A673 (cell line): ENCODE measurements at places on chromosomes 2 and 18. TPM values are rescaled to one million over a fixed set of nuclear protein-coding genes. Genes with fewer than 3 reads are reported as not detected.
A peak's percentile ranks its signal among the peaks of the same experiment; 100 is the strongest.

GRCh38 chr2:139031722-139032121 is 251.5 kb upstream of the NXPH2 start:
- DNase-seq = peak; percentile 64

DNA sequence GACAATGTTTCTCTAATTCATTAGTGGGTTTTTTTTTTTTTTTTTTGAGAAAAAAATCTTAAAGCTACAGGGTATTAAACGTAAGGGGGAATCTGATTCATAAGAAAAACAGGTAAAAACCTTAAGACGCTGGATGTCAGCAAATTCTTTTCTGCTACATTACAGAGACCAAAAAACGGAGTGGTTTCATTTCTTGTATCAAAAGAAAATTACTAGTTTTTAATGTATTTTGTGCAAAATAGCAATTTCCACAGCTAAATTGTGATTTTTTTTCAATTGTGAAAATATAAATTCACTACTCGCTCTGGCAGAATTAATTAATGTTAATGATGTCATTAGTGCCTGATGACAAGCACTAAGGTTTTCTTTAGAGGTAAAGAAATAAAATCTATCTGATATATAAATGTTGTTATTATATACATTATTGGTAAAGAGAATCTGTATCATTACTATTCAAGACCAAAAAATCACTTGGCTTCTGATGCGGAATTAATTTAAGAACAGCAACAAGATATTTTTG is 9.9 kb downstream of the OTX1 start:
- no peak for DNase-seq

CGREF1 gene
- 8.4 and 9.4 TPM in 2 replicates for total RNA-seq

- DNase-seq = no peak
Measured at GRCh38 chr2:41962922-41963622, 84.7 kb upstream of the PKDCC start.

DNA sequence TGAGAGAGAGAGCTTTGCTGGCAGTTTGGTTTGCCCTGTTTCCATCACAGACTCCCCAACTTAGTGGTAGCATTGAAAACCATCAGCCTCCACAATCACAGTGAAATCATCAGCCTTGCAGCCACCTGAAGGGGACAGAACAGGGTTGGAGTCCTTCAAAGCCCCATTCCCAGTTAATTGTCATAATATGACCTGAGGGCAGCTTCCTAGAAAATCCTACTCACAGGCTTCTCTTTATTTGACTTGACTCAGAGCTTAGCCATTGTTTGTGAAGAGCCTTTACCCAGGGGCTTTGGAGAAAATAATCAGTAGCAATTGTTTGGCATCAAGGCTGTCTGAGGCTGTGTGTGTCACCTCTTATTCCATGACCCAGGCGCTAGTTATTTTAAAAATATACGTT is 308.7 kb downstream of the CBLN2 start:
- no peak for DNase-seq

DNA sequence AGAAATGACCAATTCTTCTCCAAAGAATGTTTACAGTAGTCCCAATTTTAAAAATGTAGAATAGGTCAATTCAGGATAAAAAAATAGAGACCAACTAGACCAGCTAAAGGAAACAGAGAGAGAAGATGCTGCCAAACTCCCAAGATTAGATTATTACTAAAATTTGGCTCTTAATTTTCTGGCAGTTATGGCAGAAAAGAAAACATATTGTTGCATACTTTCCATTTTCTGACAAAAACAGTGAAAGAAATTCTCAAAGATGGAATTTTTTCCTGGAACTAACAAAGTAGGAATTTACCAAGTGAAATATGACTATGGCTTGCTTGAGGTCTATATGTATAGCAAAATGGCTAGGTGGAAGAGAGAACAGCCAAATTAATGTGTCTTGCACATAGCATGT is 138.3 kb upstream of the STK17B start:
- DNase-seq = no peak

DNA sequence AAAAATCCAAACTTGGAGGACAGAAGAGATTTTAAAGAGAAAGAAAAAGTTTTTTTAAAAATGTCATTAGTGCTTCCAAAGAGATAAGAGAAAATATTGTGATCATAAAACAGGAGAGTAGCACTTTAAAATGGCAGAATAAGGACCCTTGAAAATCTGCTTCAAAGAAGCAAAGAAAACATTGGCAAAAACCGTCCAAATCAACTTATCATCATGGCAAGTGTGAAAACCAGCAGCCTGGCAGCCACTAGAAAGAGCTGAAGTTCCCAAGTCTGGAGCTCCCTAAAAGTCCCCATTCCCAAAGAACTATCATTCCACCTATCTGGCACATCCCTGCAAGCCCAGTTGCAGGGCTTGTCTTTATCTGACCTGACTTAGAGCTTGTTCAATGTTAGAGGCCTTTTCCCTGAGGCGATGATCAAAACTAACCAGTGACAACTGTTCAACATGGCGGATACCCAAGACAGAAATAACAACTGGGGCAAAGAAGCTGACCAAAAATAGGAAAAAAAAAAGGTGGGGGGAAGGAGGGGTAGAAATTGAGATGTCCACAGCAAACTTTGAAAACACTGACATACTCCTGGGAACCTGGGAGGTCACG is 24.6 kb upstream of the RNU4ATAC start:
- no peak for DNase-seq

GRCh38 chr2:24957976-24958375 is 13.8 kb downstream of the DNAJC27 start:
- DNase-seq = no peak

- DNase-seq = no peak
Measured at GRCh38 chr2:234468503-234468902, 28.4 kb downstream of the ARL4C start.

DNA sequence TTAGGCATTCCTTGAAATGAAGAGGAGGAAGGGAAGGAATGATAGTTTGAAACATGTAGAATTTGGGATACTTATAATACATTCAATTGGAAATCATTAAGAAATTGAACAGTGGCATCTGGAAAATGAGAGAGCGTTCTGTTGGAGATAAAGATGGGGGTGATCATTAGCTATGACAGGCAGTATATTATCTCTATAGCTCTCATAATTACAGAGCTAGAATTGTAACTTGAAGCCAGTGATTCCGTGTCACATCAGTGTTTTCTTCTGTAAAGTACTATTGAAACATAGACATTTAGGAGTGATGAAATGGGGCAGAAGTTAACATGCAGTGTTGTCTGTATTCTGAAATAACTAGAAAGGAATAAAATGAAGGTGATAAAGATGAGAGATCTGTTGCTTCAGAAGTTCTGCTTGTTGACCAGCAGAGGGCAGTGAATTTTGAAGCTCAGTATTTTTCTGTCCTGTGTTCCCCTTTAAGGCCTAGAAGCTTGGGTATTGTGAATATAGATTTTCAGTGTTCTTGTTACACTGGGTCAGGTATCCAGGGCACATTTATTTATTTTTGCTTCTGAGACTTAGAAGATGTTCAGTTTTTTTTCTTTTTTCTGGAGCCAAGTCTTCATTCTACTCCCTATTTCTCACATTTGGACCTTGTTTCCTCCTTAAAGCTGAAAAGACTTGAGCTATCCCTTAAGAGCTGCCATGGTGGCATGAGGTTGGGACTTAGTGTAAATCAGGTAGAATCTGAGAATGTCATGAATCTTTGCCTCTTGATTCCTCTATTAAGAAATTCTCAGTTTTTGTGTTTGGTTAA is 157.4 kb downstream of the TAF4B start:
- peak; percentile 58 for DNase-seq

DNA sequence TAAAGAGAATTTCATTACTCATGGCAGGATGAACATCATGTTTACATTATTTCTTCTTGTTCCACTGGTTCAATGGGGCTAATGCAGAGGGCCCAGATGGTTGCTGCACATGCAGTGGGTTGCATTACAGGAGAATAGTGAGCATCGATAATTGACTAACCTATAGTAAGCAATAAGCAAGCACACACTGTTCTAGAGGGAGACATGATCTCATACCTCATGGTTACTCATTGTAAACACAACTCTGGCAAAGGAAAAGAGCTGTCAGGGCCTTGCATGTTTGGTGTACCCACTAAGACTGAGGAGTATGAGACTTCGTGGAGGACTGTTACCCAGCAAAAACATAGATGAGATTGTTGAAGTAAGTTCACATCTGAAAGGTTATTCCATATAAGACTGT is 885.6 kb upstream of the VRK2 start:
- DNase-seq = no peak

DNA sequence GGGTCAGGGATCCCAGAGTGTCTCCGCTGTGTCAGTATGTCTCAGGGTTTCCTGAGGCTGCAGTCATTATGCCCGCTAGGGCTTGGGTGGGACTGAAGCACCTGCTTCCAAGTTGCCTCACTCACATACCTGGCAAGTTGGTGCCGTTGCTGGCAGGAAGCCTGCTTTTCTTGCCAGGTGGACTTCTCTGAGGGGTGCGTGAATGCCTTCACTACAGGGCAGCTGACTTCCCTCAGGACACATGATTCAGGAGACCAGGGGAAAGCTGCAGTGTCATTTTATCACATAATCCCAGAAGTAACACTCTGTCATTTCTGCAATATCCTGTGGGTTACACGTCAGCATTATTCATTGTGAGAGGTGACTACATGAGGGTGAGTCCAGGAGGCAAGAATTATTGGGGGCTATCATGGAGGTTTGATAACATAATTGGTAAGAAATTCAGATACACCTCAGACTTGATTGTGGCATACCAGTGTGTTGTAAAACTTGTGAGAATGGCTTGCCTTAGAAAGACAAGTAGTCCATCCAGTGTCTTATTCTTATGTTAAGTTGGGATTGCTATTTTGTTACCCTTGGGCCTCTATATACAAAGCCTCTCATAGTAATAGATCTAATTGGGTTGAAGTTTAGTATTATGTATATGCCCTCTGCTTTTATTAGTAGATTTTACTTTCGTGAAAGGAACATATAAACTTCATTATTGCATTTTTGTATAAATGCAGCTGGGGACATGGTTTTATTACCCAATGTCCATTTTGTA is 44.1 kb downstream of the NEDD4L start:
- DNase-seq = no peak

DNA sequence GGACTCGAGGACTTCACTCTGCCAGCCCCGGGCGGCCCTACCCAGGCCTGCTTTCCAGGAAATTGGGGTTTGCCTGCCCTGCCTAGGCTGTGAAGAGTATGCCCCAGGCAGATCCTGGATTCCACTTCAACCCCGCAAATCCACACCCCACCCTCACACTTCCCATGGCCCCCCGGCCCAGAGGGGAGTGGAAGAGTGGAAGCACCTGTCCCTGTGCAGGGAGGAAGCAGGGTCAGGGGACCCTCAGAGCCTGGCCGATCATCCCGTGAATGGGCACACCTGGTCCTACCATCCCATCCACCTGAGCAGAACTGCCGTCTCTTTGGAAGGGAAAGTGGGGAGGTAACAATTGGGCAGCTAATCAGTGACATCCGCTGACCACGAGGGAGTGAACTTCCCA is 245.2 kb downstream of the EIPR1 start:
- DNase-seq = no peak

GRCh38 chr18:9578306-9578705 is 36.1 kb downstream of the PPP4R1 start:
- no peak for DNase-seq

DNA sequence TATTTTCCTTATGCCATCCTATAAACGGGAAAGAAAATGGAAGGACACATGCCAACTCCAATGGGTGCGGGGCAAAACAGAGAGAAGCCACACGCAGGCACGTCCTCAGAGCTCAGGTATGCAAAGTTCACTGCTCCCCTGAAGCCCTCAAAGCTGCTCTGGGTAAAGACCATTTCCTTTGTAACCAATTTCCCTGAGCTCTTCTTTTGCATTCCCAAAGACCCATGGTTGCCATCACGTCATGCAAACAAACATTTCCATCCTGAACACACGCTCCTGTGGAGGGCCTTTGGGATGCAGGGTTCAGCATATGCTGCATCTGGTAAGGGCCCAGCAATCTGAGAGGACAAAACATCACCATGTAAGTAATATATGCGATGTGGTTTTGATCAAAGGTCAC is 69.4 kb downstream of the EMILIN2 start:
- DNase-seq = no peak

- no peak for DNase-seq
Measured at GRCh38 chr2:180763263-180763989, 217.0 kb upstream of the UBE2E3 start.

DNA sequence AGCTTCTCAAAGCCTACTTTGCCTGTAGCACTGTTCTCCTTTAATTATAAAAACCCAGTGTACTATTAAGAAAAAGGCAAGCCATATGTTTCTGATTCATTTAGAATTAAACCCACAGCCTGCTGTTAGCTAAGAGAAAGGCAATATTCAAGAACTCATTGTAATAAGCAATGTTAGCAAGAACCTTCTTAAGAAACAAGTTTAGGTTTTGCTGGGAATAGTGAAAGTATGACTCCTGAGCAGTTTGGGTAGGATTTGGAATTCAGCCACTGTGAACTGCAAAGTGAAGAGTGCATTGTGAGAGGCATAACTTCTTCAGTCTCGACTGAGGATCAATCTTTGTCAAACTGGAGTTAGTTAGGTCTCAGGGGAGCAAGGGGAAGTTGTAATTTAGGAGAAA is 206.5 kb upstream of the NT5C1B start:
- no peak for DNase-seq

ATP5MC3 gene
- 385 and 389 TPM in 2 replicates for total RNA-seq

DNA sequence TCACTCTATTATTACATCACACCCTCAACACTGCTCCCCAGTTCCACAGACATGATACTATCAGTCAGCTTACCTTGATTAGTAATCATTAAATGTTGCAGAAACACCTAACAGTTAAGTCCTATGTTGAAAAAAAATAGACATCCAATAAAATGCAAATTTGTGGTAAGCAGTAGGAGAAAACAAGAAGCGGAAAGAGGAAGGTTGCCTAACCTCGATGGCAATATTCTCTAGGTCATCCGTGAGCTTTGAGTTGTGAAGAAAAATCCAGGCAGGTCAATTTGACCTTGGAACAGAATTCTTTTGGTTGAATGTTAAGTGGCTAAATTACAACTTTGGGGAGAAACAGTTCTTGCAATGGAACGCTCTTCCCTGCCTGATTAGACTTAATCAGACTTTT is 264.4 kb downstream of the AFF3 start:
- no peak for DNase-seq

DNA sequence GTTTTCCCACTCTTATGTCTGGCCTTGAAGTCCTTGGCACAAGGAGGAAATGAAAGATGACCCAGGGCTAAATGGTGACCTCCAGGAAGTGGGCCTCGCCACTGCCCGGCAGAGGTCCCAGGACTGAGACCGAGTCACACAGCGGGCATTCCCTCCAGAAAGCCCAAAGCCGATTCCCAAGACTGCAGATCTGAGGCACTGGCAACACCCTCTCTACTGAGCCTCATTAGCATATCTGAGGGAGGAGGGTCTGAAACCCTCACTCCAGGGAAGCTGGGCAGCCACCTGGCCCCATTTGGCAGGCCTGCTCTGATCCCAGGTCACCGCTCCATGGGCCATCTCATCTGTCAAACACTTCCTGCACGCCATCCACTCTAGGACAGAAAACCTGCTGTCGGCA is 29.1 kb downstream of the FAM178B start:
- DNase-seq = no peak

- no peak for DNase-seq
Measured at GRCh38 chr2:154427453-154427852, 271.0 kb upstream of the KCNJ3 start.

DNA sequence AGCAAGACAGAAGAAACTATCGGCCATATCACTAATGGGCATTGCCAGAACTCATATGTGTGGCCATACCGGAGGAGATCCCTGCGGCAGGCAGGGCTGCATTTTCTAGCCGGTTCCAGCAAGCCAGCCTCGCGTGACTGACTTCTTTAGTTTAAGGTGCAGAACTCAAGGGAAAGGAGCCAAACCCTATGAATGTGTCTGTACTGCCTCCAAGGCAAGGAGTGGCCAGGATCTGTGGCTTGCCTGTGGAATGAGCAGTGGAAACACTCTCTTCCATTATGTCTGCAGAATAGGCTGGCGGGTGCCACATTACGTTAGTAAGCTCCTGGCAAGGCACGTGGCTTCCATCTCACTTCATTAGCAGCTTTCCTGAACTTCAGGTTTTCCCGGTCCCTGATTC is 137.6 kb downstream of the ATL2 start:
- DNase-seq = no peak
